ENCODE measurements at places on chromosomes 12 and 14.

GRCh38 chr14:36513012-36513420 lies 7.0 kb downstream of the NKX2-1 start:
- no peak for DNase-seq

DNA sequence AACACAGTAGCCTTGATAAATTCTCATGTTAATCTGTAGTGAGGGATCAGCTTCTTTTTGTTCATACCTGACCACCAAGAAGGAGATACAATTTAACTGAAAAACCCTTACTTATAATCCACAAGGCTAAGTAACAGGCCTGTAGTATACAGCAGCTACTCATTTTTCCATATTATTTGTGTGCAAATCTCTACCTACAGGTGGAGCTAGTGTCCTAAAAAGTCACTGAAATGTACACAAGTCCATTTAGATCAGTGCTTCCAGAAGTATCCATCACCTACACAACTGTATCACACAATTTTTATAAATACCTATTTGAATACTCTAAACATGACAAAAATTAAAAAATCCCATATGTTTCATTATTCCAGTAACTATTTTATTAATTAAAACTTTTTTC lies 173.2 kb downstream of the SLC35F4 start:
- DNase-seq: no peak

- DNase-seq: no peak
These were observed 106.1 kb upstream of the ANO4 start for GRCh38 chr12:100688451-100688864.

DNA sequence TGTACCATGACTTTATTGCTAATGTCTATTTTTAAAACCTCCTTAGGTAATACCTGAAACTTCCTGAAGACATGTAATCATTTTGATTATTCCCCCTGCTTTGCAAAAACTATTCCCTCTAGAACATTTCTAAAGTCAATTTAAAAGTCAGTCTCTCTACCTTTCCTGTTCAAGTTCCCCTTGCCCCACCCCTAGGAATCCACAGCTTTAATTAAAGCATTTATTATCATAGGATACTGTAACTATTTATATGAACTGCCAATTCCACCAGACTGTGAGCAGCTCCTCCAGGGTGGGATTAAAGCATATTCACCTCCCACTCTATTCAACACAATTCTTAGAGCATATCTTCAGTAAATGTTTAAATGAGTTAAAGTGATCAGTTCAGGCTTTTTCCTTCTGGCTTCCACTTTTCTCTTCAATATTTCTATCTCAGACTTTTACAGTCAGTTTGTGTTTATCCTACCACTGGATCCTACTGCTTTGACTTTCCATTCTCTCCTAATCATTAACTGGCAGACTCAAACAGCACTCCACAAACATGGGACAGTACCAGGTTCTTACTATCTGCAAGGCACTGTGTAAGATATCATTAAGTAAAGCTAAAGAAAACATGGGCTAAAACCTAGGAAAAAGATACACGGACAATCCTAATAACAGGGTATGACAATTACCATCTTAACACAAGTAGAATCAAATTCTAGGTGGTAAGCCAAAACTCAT lies 39.1 kb downstream of the PTPN21 start:
- no peak for DNase-seq

DNA sequence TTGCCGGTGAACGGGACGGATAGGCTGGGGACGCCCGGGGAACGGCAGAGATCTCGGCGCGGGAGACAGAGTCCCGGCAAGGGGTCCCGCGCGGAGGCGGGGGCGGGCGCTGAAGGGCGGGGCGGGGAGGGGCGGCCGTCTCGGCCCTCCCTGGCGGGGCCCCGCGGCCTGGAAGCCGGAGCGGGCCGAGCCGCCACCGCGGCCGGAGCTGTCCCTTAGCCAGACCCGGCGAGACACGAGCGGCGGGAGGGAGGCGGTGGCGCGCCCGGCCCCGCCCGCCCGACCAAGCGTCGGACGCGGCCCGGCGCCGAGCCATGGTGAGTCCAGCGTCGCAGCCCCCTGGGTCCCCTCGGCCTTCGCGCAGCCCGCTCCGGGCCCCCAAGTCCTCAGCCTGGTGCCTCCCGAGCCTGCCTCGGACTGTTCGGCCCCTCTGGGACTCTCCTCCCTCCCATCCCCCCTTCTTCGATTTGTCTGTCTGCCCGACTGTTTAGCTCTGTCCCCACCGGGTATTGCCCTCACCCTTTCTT lies at the start of gene ARHGEF40:
Gene ARHGEF40 (plus strand): TSS at position 222 of the 527 bp plus-strand sequence. CDS start 93 bp downstream, at position 315.
- DNase-seq: no peak

All from T1000 (cell line).